Activated CD8-positive, alpha-beta memory T cell treated with anti-CD3 and anti-CD28 coated beads for 36 hours (primary cell): ENCODE measurements at places on chromosomes 7 and 10. TPM values are rescaled to one million over a fixed set of nuclear protein-coding genes. Genes with fewer than 3 reads are reported as not detected.

Gene PNLIP
- not detected for total RNA-seq

Gene TUBB8
- total RNA-seq, result not detected

Gene HSPA12A
- not detected for total RNA-seq

Gene LRRC4
- not detected for total RNA-seq

Gene KNDC1
- total RNA-seq, result 0.17 TPM

Gene ITPRID1
- total RNA-seq, result not detected

Gene ALOX5
- 0.52 TPM for total RNA-seq

Gene COL17A1
- not detected for total RNA-seq

Gene TEX47
- not detected for total RNA-seq

Gene GNAT3
- total RNA-seq, result not detected

Gene TMEM225B
- 0.80 TPM for total RNA-seq

Gene CTAGE4
- 2.0 TPM for total RNA-seq

Gene COL13A1
- total RNA-seq, result not detected

Gene ZNF679
- not detected for total RNA-seq

Gene NEUROG3
- not detected for total RNA-seq

Gene COBL
- total RNA-seq, result not detected

Gene TEX36
- total RNA-seq, result not detected

Gene CACNA2D1
- total RNA-seq, result not detected

Gene CLRN3
- total RNA-seq, result not detected

Gene ANKRD61
- 0.15 TPM for total RNA-seq

Gene CCL26
- total RNA-seq, result not detected

Gene IDE
- 44.1 TPM for total RNA-seq

Gene DPYSL4
- 10.2 TPM for total RNA-seq

Gene ACBD7
- total RNA-seq, result 0.89 TPM

Gene LIPF
- not detected for total RNA-seq

Gene ACTA2
- 20.5 TPM for total RNA-seq

Gene SLC26A4
- 5.6 TPM for total RNA-seq

Gene ANKRD7
- 1.3 TPM for total RNA-seq

Gene PI4K2A
- total RNA-seq, result 15.0 TPM

Gene MALRD1
- total RNA-seq, result not detected

Gene HOXA11
- total RNA-seq, result not detected

Gene FAM25A
- not detected for total RNA-seq

Gene PLXDC2
- not detected for total RNA-seq

Gene NRF1
- 23.3 TPM for total RNA-seq

Gene CWF19L1
- total RNA-seq, result 49.1 TPM

Gene CCDC3
- not detected for total RNA-seq

Gene HOXA13
- total RNA-seq, result not detected

Gene OR9A2
- total RNA-seq, result not detected

Gene SBDS
- total RNA-seq, result 89.5 TPM

Gene SPDYE5
- not detected for total RNA-seq

Gene ANXA8
- not detected for total RNA-seq

Gene STEAP2
- total RNA-seq, result not detected
